ENCODE measurements at places on chromosomes 7 and 10.

- no peak for DNase-seq
Measured at GRCh38 chr7:130361681-130362080, 17.1 kb downstream of the CPA5 start.

- DNase-seq = no peak
Measured at GRCh38 chr7:108805808-108806397, 236.2 kb downstream of the DNAJB9 start.

DNA sequence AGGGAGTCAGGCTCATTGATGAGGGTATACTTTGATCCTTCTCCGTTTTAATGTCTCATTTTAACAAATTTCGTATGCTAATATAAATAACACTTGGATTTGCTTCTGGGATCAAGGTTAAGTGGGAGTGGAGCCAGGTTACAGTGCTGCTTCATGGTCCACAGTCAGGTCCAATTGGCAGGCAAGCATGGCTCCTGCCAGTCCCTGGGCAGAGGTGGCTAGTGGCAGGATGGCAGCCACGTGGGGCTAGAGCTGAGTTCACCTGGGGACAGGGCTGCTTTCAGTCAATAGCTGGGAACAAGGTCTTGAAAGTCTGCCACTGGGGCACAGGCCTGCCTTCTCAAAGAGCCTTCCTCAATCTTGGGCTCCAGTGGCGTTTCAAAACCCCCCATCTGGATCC, 16.0 kb upstream of the VWA2 start:
- DNase-seq = no peak

GRCh38 chr10:17609523-17610079, 7.6 kb downstream of the HACD1 start:
- DNase-seq = no peak

- DNase-seq = peak; percentile 41
Measured at GRCh38 chr7:36487756-36488336, 98.2 kb downstream of the ANLN start.

GRCh38 chr10:101055411-101055810, 6.4 kb upstream of the KAZALD1 start:
- DNase-seq = no peak

GRCh38 chr7:140982508-140982907, 32.2 kb downstream of the MRPS33 start:
- DNase-seq = no peak

GRCh38 chr10:132457328-132458070, 60.5 kb downstream of the PWWP2B start:
- no peak for DNase-seq

GRCh38 chr10:78292250-78292981, 258.8 kb downstream of the RPS24 start:
- DNase-seq = no peak

DNA sequence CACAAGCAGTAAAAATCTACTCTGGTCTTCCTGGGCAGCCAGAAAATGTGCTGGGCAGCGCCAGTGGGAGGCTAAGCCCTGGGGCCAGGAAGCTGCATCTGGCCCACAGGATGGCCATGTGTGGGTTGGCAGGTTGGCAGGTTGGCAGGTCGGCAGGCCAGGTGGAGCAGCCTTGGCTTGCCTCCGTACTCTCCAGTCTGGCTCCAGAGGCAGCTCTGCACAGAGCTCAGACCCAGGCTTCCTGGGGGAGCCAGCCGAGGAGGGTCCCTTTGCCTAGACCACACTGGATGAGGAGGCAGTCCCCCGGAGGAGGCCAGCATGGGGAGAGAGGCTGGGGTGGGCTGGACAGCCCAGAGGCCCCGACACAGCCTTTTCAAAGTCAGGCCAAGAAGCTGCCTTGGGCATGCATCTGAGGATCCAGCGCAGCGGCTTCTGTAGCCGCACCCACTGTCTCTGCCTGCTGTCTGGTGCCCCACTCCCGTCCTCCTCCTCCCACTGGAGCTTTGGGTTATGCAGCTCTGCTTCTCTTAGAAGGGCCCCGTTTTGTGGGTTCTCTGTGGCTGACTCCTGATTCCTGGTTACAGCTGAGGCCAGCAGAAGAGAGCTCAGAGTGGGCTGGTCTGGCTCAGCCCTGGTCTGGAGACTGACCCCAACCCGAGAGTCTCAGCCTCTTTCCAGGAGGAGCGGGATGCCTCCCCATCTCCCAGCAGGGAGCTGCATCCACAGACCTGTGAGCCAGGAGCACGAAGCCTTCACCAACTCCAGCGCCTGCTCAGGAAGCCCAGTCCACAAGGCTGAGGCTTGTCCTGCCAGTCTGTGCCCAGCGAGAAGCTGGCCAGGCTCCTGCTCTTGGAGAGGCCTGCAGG, 44.6 kb downstream of the CFAP46 start:
- DNase-seq = no peak

DNA sequence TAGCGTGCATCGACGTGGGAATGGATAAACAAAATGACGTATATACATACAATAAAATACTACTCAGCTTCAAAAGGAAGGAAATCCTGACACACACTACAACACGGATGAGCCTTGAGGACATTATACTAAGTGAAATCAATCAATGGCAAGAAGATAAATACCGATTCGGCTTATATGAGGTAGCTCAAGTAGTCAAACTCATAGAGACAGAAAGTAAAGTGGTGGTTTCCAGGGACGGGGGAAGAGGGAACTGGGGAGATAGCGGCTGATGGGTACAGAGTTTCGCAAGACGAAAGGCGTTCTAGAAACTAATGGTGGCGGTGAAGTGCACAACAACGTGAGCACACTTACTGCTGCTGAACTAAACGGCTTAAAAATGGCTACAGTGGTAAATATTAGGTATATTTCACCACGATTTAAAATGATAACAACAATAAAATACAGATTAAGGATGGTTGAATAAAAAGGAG, 516.7 kb downstream of the PARD3 start:
- no peak for DNase-seq

GRCh38 chr10:126250045-126250444, 138.2 kb downstream of the ADAM12 start:
- no peak for DNase-seq

DNA sequence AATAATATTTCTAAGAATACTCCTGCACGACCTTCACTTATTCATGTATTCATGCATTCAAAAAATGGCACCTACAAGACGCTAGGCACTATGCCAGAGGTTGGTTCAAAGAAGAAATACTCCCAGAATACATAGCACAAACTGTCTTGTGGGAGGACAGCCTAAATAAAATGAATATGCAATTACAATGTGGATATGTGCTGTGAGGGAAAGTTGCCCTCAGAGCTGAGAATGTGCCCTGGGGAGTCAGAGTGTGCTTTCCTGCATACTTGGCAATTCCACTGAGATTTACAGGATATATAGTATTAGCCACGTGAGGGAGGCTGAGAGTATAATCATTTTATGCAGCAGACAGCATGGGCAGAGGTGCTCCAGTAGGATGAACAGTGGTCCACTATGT, 872.9 kb downstream of the GRID1 start:
- DNase-seq = no peak

DNA sequence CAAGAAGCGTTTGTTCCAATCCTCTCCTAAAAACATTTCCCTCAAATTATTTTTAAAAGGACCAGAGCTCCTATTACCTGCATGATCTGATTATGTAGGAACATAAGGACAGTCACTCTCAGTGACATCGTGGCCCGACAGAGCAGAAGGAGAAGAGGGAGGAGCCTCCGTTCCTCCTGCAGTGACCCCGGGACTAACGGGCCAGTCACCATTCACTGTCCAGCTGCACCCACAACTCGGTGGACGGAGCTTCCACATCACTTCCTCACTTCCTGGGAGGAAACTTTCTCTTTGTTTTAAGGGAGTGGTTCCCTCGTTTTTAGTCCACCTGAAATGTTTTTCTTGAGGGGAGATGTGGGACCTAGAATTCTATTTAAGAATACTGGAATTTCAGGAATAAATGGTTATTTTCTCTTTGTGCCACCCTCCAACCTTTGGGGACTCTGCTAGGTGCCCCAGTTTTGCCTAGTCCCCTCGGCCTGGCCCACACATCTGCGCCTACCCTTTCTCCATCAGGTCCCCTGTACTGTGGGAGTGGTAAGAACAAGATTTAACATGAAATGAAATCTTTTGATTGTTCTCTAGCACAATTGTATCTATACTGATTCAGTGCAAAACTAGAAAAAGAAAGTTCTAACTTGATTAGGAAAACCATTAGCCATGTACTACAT, 173.5 kb upstream of the RNF32 start:
- DNase-seq = no peak

- no peak for DNase-seq
Measured at GRCh38 chr10:74932648-74933047, 106.2 kb downstream of the KAT6B start.

DNA sequence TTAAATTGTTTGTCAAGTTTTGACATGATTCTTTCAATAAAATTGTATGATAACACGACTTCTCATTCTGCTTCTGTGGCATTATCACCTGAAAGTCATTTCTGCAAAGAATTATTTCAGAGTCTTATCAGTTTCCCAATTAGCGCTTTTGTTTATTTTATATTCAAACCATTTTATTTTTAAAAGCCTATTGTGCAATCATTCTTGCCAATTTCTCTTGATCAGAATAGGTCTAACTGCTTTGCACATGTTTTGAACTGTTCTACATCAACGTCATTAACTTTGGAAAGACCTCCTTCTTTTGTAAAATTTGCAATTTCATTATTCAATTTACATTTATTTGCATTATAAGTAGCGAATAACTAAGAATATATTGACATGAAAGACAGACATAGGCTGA, 758.1 kb downstream of the CNTNAP2 start:
- DNase-seq = no peak

DNA sequence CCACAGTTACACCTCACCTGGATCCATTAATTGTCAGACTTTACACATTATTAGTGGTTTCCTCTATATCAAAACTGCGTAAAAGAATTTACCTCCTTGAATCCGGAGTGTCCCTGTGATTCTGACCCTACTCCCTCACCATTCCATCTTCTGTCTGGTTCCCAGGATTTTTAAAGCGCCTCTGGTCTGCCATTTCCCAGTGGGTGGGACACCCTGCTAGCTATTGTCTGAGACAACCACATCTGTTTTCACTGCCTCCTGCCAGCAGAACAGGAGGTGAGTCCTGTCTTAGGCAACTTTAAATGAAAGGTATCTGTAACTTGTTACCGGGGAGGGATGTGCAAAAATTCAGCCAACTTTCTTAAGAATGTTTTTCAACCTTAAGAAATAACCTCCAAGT, 2.3 kb downstream of the MACROH2A2 start:
- DNase-seq = no peak

GRCh38 chr7:112257073-112257472, 50.6 kb downstream of the ZNF277 start:
- no peak for DNase-seq

- DNase-seq = no peak
Measured at GRCh38 chr10:51260376-51260775, 186.1 kb downstream of the PRKG1 start.

- DNase-seq = no peak
Measured at GRCh38 chr7:131293018-131293417, 34.7 kb upstream of the MKLN1 start.

DNA sequence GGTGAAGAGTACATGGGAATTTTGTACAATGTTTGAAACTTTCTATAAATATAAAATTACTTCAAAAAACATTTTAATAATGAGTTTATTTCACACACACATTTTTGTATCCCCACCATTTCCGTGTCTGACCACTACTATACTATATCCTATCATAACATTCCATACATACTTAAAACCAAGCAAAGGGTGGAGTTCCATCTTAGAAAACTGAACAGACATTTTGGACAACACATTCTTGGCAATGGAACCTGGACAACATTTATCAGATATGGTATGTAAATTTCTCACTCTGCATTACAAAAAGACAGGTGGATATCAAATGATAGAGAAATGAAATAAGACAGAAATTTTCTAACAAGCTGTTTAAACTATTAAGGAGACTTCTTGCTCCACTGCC, 168.9 kb downstream of the TWIST1 start:
- DNase-seq = no peak

DNA sequence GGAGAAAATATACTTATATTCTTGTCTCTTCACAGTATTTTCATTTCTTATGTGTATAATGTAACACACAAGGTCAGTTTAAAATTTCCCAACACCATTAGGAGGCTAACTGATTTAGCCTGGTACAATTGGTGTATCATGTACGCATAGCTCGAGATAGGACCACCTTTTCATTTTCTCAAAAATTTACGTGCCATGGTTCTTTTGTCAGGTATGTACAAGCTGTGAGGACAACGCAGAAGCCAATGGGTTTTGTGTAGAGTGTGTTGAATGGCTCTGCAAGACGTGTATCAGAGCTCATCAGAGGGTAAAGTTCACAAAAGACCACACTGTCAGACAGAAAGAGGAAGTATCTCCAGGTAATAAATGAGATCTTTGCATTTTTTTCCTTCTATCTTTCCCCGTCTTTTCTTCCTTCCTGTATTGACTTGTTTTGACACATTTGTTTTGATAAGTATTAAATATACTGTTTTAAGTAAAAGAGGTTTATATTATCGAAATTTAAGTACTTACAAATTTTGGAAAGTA, 55.0 kb downstream of the TRIM24 start:
- no peak for DNase-seq

DNA sequence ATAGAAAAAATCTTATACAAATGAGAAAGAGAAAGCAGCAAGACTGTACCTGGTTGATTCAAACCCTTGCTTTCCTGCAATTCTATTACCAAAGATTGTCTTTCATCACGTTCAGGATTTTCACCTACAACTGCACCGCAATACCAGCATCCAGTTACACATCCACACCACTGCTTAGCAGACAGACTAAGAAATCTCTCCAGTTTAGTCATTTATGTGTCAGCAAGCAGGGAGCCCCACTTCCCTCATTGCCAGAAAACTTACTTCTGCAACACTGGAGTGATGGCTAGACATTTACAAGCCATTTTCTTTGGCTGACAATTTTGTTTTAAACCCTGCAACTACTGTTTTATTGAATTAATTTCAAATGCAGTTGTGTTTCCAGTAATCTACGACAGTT, 359.6 kb upstream of the MEOX2 start:
- no peak for DNase-seq

DNA sequence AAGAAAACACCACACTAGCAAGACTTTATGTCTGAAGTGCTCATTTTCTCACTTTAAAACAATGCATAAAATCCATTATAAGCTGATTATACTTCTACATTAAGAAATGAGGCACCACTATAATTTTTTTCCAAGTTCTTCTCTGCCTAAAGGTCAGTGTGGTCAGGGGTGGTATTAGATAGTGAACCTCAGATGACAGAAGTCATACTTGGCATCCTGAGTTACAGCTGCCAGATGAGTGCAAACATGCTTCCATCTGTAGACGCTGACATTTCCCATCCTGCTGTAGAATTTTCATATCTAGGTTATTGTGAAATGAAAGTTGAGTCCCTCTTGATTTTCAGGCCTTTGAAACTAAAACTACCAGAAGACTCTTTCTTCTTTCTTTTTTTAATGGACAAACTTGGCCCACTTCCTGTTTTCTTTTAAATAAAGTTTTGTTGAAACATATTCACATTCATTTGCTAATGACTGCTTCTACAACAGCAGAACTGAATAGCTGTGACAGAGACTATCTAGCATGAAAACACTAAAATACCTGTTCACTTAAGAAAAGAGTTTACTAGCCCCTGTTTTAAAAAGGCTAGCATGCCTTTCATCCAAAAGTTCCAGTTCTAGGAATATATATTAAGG, 900.8 kb downstream of the XPNPEP1 start:
- no peak for DNase-seq

GRCh38 chr7:135710417-135711138, 17.4 kb downstream of the SLC13A4 start:
- DNase-seq = peak; percentile 19

All from activated CD4-positive, alpha-beta memory T cell treated with anti-CD3 and anti-CD28 coated beads, Interleukin-2, amount 10 ng/mL, durations not matched to agents 7 days and 5 days (primary cell).